ENCODE measurements at places on chromosomes 16 and 17.

GRCh38 chr16:75267631-75268264, 16.3 kb upstream of the BCAR1 start:
- DNase-seq = no peak

GRCh38 chr16:85642762-85643358, 29.7 kb downstream of the GSE1 start:
- DNase-seq = no peak

DNA sequence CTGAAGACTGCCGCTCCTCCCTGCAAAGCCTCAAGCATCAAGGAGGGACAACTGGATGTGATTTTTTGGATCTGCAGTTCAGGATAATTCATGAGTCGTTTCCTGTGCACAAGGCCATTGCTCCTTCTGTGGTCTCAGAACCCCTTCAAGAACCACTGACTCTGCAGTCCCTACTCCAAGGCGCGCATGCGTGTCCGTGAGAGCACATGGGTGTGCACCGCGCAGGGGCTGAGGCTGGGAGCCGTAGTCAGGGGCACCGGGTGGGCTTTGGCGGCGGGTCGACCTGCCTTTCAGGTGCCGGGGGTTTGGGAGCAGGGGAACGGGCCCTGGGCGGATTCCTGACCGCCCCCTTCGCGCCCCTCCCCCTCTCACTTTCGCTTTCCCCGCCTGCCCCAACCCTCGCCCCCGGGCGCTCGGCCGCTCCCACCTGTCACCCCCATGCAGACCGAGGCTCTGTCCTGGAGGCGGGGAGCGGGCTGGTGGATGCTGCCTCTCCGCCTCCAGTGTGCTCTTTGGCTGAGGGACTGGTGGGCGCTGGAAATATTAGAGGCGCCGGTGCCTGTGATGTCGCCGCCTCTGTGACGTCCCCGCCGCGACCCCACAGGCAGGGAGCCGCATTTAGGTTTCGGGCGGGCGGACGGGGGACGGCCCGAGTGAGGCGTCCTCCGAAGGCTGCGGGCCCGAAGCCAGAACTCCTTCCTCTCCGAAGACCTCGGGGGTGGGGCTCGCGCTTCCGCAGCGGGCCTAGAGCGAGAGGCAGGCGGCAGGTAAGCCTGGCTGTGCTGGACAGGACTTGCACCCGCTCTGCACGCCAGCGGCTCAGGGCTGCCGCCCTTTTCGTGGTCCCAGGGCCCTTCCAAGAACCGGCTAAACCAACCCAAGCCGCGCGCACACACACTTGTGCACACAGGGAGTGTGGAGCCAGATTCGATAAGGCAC, at the start of gene SPATA32:
SPATA32 (minus strand) TSS at position 518 of the 939 bp plus-strand sequence; CDS start at position 440, 78 bp downstream.
- DNase-seq = no peak

DNA sequence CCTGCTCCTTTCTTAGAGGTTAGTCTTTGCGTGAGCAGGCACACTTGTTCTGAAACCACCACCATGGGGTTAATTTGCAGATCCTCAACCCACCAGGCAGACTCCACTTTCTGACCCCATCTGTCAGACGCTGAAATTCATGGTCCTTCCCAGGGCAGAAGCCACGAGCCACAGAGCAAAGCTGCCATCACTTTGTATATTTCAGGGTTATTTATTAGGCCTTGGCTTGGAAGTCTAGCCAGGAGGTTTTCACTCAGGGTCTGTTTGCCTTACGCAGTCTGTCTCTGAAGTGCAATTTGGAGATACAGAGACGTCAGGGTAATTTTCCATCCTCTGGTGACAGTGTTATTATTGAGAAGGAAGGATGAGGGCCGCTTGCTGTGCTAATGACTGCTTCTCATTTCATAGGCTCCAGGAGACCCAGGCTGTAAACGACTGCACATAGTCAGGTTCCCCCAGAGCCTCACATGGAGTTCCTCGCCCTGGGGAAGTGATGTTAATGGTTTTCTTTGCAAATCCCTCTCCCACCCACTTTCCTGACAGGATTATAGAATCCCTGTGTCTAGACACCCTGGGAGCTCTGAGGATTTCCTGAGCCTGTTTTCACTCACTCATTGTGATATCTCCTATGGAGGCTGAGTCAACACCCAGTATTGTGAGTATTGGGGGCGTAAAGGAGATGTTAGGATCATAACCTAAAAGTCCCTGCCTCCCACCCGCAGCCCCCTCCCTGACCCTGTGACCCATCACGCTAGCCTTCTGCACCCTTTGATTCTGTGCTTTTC, 269.0 kb downstream of the ABCC12 start:
- DNase-seq = no peak

DNA sequence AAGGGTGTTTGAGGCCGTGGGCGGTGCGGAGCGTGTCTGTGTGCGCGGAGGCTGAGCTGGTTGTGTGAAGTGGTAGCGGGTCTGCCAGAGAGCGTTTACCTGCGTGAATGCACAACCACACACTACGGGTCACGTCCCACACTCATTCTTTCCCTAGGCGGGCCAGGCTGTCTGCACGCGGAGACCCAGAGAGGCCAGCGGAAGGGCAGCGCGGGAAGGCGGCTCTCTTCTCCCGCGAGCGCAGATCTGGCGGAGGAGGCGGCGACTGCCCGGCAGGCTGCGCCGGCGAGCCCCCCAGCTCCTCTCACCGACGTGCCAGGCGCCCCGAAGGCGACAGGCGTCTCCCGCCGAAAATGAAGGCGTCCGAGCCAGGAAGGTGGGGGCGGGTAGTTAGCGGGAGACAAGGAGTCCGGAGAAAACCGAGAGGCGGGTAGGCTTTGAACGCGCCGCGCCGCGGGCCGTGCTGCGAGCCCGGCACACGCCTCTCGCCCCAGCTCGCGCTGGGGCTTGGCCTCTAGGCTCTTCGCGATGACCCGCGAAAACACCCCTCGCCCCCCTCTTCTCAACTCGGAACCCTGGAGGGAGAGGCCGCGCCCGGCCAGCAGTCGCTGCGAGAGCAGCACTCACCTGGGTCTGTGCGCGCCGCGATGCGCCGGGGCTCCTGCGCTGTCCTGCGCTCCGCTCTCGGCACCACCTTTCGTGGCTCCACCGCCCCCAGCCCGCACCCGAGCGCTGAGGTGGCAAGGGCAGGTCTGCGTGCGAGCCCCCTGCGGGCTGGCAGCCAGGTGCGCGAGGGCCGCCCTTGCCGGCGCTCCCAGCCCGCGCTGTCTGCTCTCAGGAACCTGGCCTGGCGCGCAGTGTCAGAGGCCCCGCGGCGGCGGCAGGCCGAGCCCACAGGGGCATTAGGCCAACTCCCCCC, 2.0 kb upstream of the FOXF1 start:
- no peak for DNase-seq

DNA sequence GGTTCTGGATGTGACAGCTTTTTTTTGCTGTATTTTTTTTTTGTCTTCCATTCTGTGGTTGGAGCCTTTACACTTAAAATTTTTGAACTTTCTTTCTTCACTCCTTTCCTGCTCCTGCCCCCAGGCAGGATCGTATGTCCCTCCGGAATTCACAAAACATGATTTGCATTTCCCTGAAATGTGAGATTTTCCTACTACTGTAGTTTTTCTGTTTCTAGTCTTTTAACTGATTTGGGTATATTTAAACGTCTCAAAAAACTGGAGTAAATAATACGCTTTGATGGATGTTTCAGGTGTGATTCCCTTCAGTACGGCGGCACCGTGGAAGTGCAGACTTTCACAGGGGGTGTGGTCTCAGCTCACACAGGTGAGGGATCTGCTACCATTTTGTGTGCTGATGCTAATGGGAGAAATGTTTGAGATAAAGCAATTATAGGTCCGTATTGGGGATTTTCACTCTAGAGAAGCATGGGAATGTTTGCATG, 686 bp downstream of the SRCAP start:
- no peak for DNase-seq

- DNase-seq = no peak
Observed at GRCh38 chr17:32331243-32332040, 10.5 kb downstream of the C17orf75 start.

GRCh38 chr17:78108726-78109488, 19.6 kb downstream of the TMC6 start:
- DNase-seq = no peak

DNA sequence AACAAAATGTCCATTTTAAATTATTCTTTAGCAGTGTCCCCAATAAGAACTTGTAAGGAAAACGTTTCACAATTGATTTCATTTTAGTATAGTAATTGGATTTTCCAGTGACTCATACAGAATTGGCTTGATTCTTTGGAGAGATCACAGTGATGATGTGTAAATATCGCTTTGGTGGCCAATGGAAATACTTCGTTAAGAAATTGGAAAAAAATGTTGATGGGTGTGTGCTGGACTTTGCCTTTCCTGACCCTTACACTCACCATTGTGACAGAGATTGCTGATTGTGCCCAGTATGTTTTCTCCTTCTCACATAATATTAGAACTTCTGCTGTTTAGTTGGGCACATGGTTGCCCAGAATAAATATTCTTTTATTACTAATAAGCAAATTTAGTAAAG, 7.4 kb upstream of the EFCAB13 start:
- no peak for DNase-seq

DNA sequence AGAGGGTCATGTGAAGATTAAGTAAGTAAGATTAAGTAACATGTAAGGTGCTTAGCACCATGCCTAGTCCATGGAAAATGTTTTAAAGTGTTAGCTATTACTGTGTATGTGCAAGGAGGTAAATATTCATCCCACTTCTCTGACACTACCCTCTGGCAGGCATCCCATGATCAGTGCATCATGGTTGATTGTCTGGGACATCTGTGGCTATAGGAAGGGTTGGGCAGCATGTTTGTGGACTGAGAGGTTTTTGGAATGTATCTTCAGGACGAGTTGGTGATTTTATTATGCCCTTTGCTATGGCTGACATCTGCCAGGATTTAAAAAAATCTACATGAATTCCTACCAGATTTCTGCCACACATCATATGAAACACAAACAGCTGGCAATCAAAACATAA, 6.5 kb upstream of the TAOK1 start:
- no peak for DNase-seq

GRCh38 chr17:17445925-17446665, 30.7 kb upstream of the MED9 start:
- DNase-seq = no peak

DNA sequence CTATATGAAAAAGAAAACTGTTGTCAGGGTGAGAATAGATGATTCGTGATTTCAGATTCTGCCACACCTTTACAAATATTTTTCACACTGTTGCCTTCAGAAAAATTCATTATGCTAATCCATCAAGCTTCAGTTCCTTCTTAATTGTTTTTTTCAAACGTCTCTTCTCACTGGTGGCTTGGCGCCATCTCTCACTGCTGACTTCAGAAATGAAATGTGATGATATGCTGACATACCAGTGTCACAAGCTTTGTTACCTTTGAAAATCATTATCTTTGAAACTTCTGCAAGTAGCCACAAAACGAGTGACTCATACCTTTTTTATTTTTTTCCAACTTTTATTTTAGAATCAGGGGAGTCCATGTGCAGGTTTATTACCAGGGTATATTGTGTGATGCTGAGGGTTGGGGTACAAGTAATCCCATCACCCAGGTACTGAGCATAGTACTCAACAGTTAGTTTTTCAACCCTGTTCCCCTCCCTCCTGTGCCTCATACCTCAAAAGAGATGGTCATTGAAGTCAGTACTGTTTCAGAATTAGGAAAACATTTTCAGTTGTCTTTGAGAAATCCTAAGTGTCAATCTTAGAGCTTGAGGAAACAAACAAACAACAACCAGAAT, 14.0 kb upstream of the KRT222 start:
- DNase-seq = no peak

DNA sequence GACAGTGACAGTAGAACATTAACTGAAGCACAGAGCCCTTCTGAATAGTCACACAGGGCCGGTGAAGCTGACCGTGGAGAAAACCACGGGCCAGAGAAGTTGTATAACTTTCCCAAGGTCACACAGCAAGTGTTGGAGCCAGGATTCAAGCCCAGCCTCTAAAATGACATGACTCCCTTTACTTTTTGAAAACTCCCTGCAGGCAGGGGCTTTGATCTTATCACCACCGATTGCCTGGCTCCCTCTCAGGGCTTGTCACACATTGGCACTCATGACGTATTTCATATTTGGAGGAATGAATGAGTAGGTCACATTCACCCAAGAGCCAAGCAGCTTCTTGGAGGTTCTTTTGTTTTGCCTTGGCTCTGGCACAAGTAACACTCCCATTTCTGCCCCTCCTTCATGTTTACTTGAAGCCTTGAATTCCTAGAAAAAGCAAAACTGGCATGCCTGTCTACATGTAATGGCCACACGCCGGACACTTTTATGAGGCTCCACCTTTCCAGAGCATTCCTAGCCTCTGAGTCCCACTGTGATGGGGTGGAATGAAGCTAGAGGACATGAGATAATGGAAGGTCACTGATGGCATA, 13.3 kb upstream of the RBBP6 start:
- DNase-seq = no peak

DNA sequence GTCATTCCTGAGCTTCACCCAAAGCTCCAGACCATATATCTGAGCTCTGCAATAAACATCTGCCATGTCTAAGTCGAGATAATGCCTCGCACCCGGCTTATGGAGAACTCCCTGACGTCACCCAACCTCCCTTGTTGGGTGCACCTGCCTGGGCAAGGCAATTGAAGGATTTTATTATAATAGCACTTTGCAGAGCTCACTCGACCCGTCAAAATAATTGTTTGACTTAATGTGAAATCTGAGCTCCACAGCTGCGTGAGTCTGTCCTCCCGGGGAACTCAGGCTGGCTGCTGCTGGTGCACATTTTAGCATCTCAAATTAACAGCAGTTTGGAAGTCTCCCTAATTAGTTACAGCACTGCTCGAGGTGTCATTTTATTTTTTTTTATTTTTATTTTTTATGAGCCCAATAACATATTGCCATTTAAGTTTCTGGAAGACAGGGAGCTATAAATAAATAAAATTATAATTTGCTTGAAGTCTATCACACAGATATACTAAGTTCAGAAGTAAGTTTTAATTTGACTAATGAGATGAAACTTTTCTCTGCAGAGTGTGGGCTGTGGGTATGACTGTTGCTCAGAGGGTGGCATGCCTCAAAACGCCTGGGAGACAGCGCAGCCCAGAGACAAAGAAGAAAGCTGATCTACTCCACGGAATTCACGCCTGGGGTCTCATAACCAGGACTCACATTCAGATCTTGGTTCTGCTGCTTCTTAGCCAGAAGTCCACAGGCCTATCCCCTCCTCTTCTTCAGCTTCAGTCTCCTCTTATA, 401.4 kb upstream of the C16orf82 start:
- no peak for DNase-seq

DNA sequence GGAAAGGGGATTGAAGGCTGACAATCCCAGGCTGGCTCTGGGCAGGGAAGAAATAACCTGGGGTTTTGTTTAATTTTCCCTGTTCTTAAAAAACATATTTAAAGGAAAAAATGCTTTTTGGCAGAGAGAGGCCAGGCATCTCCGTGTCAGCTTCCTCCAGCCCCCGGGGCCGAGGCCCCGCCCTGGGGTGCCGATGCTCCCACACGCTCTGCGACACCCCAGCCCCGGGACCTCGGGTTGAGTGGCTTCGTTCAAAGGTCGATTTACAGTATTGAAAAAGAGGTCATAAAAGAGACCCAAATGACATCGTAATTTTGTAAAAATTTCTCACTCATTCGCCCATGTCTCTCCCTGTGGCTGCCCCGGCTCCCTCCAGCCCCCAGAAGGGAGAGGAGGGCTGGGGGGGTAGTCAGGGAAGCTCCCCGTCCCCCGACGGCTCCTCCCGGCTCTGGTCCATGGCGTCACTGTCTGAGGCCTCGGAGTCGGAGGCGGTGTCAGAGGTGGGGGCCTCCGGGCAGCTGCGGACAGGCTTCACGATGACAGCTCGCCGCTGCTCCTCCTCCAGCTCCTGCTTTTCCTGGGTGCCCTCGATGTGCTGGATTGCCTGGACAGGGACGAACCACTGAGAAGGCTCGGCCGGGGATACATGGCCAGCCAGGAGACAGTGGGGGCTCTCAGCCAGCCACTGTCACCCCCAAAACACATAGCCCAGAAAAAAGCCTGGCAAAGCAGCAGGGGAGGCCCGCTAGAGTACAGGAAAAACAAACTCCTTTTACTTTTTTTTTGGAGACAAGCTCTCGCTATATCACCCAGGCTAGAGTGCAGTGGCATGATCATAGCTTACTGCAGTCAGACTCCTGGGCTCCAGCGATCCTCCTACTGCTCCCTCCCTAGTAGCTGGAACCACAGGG, 14.9 kb downstream of the TFAP4 start:
- no peak for DNase-seq

Measured in stimulated activated CD8-positive, alpha-beta memory T cell treated with anti-CD3 and anti-CD28 coated beads, Interleukin-4, amount 100 ng/mL, for 1 hour (primary cell).